ENCODE measurements at places on chromosomes 4 and X. TPM values are rescaled to one million over a fixed set of nuclear protein-coding genes. Genes with fewer than 3 reads are reported as not detected.
A peak's percentile ranks its signal among the peaks of the same experiment; 100 is the strongest.

The KCNE5 gene
- total RNA-seq: 0.38 TPM

The PRR32 gene
- not detected for total RNA-seq

The EMD gene
- 135 TPM for total RNA-seq

The EFHC2 gene
- total RNA-seq: 2.6 TPM

- DNase-seq: peak; percentile 25
- H3K27me3 ChIP-seq: no peaks in the 10 kb centered on the region
- H3K4me3 ChIP-seq: peak within 1 kb of the TSS; percentile 64
Observed at GRCh38 chr4:174522183-174523024, at the start of gene HPGD. HPGD (minus strand) TSS chr4:174522488; CDS start chr4:174522451, 37 bp downstream.

DNA sequence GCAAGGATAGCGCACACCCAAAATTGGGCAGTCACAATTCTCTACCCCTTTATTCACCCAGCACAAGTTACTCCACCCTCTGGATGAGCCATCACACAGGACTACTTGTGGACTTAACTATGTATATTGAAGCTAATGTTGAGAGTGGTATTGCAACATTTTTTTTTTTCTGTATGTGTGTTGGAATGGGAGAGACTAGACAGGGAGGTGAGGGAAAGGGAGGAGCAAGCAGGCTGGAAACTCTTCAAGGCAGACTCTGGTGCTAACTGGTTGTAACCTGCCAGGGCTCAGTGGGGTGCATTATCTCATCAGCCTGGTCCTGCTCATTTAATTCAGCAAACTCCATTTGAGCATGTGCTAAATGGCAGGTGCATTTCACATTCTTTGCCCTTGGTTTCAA, 18.4 kb upstream of the CWH43 start:
- H3K36me3 ChIP-seq: no peaks in the 10 kb centered on the region
- no peak overlapping the region for H3K4me3 ChIP-seq
- H3K27me3 ChIP-seq: no peaks in the 10 kb centered on the region
- no peak overlapping the region for H3K27ac ChIP-seq
- DNase-seq: no peak

- no peak for DNase-seq
- no peaks in the 10 kb centered on the region for H3K4me1 ChIP-seq
- no peaks in the 10 kb centered on the region for H3K27me3 ChIP-seq
- H3K36me3 ChIP-seq: no peaks in the 10 kb centered on the region
- no peak overlapping the region for H3K4me3 ChIP-seq
- no peak overlapping the region for H3K27ac ChIP-seq
Observed at GRCh38 chr4:20984576-20984836, 284.2 kb downstream of the PACRGL start.

- peaks cover 40% of the 10 kb centered on the region for H3K36me3 ChIP-seq
- peaks cover 19% of the 10 kb centered on the region for H3K4me1 ChIP-seq
- H3K4me3 ChIP-seq: peak overlapping the region; percentile 97
- peak overlapping the region; percentile 90 for H3K27ac ChIP-seq
- DNase-seq: peak; percentile 60
Observed at GRCh38 chr4:55396308-55397125, 760 bp downstream of the TMEM165 start.

DNA sequence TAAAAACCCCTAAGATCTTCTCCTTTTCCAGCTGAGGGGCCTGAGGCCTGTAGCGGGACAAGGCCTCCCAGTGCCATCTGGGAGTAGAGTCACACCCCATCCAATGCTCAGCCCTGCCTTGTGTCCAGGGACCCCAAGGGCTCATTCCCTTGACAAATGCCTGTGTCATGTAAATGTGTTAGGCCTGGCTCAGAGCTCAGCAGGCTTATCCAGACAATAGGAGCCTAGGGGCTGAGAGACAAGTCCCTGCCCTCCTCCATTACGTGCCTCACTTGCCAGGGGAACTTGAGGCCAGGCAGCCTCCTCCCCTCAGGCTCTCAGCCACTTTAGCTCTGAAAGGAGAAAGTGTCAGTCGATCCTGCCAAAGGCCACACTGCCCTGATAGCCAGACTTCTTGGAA, 166.8 kb upstream of the MAMLD1 start:
- no peak overlapping the region for H3K27ac ChIP-seq
- no peak for DNase-seq
- no peaks in the 10 kb centered on the region for H3K36me3 ChIP-seq
- no peak overlapping the region for H3K4me3 ChIP-seq
- no peaks in the 10 kb centered on the region for H3K4me1 ChIP-seq

- no peak for DNase-seq
- H3K27ac ChIP-seq: no peak overlapping the region
- H3K4me1 ChIP-seq: no peaks in the 10 kb centered on the region
- H3K4me3 ChIP-seq: no peak overlapping the region
Observed at GRCh38 chr4:113540859-113541258, 220.7 kb downstream of the CAMK2D start.

- H3K36me3 ChIP-seq: no peaks in the 10 kb centered on the region
- no peak overlapping the region for H3K27ac ChIP-seq
- no peaks in the 10 kb centered on the region for H3K27me3 ChIP-seq
- DNase-seq: no peak
- no peak overlapping the region for H3K4me3 ChIP-seq
Observed at GRCh38 chr4:88037447-88037846, 30.0 kb downstream of the PKD2 start.

- H3K4me1 ChIP-seq: peaks cover 3% of the 10 kb centered on the region
- H3K27me3 ChIP-seq: no peaks in the 10 kb centered on the region
- H3K4me3 ChIP-seq: no peak overlapping the region
- no peak for DNase-seq
Observed at GRCh38 chrX:41984628-41985027, 61.3 kb upstream of the CASK start.
